ENCODE measurements at places on chromosomes 16 and 17.

DNA sequence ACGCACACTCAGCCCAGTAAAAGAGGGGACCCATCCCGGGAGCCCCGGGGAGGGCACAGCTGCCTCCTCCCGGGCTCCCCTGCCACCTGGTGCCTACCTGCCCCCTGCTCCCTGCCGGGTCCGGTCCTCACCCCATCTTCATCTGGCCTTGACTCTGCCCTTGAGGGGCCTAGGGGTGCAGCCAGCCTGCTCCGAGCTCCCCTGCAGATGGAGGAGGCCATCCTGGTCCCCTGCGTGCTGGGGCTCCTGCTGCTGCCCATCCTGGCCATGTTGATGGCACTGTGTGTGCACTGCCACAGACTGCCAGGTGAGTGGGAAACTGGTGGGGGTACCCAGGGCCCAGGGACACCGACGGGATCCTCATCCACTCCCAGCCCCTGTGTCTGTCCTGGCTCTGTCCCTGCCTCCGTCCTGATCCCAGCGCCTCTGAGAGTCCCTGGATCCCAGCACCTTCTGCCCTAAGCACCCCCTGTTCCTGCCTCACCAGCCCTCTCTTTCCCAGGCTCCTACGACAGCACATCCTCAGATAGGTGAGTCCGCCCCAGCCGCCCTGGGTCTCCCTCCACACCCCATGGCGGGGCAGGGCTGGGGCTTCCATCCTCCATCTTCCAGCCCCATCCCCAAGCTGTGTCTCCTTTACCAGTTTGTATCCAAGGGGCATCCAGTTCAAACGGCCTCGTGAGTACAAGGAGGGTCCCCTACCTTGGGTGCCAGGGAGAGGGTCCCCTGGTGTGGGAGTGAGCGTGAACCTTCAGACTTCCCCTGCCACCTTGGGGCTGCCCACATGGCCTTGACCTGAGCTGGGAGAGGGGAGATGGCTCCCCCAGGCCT lies 574 bp downstream of the LAT start:
- DNase-seq, result no peak

- DNase-seq, result no peak
Observed at GRCh38 chr16:19093631-19094541, 19.9 kb upstream of the ITPRIPL2 start.

- DNase-seq, result peak; percentile 99
Observed at GRCh38 chr17:78935419-78936323, 10.5 kb upstream of the TIMP2 start.

- DNase-seq, result no peak
Observed at GRCh38 chr16:79982361-79982760, 381.8 kb upstream of the MAF start.

DNA sequence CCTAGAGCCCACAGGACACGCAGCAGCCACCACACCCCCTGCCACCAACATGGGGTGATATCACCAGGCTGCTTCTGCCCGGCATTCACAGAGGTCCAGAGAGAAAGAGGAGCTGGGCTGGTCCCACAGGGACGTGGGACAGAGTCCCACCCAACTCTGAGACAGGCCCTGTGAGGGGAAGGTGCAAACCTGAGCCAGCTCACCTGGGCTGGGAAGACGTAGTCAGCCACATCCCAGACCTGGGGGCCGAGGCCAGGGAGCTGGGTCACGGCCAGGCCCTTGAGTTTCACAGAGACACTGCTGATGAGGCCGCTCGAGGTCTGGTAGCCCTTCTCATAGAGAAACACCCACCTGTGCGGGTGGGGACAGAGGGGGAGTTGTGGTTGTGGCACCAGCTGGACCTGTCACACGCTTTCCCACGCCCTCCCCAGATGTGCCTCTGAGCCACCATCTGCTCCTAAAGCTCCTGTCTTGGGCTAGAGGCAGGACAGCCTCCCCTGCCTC lies 11.2 kb downstream of the P2RX1 start:
- DNase-seq, result no peak

GRCh38 chr16:89736554-89736953 lies 15.2 kb downstream of the ZNF276 start:
- no peak for DNase-seq

GRCh38 chr17:10754109-10754508 lies 24.3 kb upstream of the TMEM220 start:
- DNase-seq, result peak; percentile 21

GRCh38 chr17:6523330-6523729 lies 33.0 kb downstream of the PITPNM3 start:
- peak; percentile 68 for DNase-seq

- DNase-seq, result no peak
Observed at GRCh38 chr16:19621445-19621844, 65.9 kb downstream of the VPS35L start.

DNA sequence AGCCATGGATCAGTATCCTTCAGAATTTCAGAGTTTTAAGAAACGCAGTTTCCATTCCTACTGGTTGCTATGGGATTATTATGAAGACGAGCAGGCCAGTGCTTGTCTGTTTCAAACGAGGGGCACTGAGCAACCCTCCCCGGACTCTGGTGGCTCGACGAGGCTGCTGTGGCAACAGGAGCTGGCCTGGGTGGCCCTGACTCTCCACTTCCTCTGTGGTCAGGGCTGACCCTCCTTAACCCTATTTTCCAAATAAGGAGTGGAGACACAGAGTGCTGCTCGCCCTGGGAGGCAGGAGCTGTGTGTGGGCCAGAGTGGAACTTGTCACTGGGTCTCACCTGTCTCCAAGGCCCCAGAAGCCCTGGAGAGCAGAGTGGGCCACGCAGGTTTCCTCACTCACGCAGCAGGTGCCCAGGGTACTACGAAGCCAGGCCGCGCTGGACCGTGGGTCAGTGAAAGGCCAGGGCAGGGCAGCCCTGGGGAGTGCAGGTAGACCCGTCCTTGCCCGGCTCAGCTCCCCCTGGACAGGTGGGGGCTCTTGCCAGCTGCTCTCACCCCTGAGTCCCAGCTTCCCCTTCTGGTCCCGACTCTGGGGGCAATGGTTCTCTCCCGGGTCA lies 3.3 kb downstream of the GALNS start:
- no peak for DNase-seq

- peak; percentile 25 for DNase-seq
Observed at GRCh38 chr17:2369551-2370210, 31.2 kb downstream of the MNT start.

DNA sequence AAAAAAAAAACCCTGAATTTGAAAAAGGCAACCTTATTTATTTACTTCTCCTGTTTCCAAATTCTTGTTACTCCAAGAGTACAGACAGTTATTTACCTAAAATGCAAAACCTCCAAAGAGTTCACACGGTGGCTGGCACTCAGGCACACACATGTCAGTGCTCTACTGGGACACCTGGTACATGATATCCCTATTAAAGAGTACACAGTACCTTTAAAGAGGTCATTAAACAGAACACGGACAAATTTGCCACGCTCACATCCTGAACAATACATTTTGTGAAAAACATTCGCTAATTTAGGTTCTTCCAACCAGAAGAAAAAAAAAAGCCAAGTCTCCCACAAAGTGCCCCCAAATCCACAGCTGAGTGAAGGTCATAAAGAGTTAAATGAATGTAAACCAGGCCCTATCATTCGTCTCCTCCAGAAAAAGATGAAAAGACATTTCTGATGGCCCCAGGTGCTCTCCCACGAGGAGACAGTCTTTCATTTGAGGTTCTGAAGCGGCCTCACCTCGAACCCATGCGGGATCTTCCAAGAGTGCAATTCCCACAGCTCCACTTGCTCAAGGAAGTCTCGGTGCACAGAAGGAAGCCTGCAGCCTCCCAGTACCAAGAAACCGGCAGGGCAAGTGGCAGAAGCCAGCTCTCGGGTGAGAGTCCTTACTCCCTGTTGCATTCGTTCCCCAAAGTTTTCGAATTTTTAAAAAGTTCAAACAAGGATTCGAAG lies 993 bp downstream of the ERN1 start:
- DNase-seq, result peak; percentile 47

DNA sequence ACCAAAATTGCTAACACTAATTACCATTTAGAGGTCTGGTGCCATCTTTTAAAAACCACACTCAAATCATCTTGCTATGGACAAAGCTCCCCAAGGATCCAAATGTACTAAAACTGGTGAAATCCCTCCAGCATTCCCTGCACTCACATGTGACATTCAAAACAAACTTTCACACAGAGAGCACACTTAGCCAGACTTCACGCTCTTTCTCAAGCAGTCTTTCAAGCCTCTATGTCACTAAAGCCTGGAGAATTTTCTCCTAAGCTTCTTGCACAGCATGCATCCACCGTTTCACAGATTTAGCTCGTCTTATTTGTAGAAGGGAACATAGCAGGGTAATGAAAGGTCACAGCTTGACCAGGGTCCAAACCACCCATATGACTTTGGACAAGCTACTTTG lies 19.3 kb downstream of the CMTM3 start:
- no peak for DNase-seq

DNA sequence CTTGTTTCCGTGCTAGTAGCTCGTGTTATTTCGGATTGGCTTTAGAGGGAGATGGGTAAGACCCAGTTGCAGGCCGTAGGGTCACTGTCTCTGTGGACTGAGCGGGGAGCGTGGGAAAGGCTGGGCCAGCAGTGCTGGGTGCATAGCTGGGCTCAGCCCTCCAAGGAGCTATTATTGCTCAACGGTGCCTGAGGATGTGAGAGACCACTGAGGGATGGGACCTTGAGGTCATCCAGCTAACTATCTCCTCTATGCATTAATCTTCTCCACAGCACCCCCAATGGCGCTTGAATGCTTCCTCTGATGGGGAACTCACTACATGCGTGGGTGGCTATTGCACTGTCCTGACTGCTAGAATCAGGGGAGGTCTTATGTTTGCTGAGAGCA lies 126.1 kb upstream of the FOXF1 start:
- peak; percentile 59 for DNase-seq

GRCh38 chr16:15785386-15786059 lies 71.3 kb downstream of the MYH11 start:
- no peak for DNase-seq

DNA sequence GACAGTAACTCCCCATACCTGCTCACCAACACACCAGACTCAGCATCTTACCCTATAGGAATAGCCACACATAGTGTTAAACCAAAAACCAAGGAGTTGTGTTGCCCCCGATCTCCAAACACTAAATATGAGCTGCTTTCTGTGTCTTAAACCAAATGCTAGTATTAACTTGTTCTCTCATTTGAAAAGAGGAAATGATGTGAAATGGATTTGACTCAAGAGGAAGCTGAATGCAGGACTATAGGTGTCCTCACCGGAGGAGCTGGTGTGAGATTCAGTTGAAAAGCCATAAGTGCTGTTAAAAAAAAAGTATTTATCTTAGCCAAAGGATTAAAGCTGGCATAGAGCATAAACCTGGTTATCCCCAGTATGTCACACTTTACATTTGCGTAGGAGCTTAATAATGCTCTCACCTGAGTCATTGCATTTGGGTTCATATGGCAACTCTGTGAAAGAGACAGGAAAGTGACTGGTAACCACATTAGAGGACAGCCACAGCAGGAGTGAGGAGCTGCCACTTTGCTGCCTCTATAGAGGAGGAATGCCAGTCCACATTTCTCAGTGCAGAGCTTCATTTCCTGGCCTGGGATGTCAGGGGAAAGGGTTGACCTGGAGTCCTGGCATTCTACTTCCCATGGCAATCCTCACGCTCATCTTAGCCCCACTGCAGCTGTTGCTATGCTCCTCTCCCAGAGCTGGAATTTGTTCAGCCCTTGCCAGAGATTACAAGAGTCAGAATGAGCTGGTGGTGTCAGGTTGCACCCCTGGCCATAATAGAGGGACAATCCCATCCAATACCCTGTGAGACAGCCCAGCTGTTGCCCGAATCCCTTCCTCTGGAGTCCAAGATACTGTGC lies 143.3 kb upstream of the ANKFN1 start:
- DNase-seq, result no peak

- DNase-seq, result no peak
Observed at GRCh38 chr16:57019746-57020145, 30.4 kb downstream of the NLRC5 start.

GRCh38 chr17:10265100-10265810 lies 66.8 kb upstream of the GAS7 start:
- DNase-seq, result no peak

GRCh38 chr16:50683689-50684374 lies 2.7 kb upstream of the SNX20 start:
- DNase-seq, result no peak

- DNase-seq, result no peak
Observed at GRCh38 chr17:79711715-79712305, 18.9 kb upstream of the ENPP7 start.

DNA sequence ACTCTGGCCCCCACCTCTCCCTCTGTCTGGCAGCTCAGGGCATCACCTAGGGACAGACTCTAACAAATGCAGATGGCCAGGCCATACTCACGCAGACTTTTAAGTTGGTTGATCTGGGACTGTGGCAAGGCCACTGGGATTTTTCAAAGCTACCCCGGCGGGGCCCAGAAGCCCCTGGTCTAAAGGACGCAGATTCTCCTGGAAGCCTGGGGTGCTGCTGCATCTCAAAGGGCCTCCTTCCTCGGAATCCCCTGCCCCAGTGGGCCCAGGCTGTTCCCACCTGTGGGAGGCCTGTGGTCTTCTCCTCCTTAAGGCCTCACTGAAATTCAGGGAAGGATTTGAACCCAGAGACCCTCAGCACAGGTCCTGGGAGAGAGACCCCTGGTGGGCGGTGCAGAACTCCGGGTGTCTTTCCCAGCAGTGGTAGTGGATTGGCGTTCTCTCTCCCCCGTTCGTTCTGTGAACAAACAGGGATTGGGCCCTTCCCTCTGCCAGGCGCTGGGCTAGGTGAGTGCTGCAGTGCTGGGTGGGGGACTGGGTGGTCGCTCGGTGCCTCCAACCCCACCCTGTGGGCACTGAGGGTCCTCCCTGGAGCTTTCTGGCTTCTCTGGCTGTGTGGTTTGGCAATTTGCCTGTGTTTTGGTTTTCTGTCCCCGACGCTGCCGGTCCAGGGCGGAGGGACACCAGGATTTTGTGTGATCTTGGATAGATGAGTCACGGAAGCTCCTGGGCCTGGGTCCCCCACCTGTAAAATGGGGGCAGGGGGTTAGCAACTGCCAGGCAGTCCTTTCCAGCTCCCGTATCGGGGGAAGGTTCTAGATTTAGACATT lies 160.5 kb upstream of the GSE1 start:
- no peak for DNase-seq

DNA sequence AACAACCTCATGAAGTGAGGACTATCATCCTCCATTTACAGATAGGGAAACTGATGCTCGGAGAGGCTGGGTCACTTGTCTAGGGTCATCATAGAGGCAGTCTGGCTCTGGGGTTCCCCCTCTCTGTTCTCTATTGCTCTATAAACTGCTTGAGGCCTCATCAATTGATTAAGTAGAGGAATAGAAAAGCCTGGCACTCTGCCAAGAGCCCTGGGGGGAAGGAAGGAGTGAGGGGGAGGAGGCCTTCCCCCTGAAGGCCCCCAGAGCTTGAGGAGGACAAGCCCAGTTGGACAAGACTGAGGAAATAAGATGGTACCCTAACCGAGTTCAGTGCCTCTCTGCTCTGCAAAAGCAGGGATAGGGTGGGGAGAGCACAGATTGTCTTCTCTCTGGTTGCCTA lies 21.0 kb downstream of the SDK2 start:
- DNase-seq, result no peak
